ENCODE measurements at places on chromosomes 11 and 22. TPM values are rescaled to one million over a fixed set of nuclear protein-coding genes. Genes with fewer than 3 reads are reported as not detected.

- DNase-seq, result no peak
Measured at GRCh38 chr11:93520726-93521509, 22.3 kb downstream of the SMCO4 start.

- DNase-seq, result no peak
Measured at GRCh38 chr22:46758867-46759290, 3.6 kb upstream of the TBC1D22A start.

DNA sequence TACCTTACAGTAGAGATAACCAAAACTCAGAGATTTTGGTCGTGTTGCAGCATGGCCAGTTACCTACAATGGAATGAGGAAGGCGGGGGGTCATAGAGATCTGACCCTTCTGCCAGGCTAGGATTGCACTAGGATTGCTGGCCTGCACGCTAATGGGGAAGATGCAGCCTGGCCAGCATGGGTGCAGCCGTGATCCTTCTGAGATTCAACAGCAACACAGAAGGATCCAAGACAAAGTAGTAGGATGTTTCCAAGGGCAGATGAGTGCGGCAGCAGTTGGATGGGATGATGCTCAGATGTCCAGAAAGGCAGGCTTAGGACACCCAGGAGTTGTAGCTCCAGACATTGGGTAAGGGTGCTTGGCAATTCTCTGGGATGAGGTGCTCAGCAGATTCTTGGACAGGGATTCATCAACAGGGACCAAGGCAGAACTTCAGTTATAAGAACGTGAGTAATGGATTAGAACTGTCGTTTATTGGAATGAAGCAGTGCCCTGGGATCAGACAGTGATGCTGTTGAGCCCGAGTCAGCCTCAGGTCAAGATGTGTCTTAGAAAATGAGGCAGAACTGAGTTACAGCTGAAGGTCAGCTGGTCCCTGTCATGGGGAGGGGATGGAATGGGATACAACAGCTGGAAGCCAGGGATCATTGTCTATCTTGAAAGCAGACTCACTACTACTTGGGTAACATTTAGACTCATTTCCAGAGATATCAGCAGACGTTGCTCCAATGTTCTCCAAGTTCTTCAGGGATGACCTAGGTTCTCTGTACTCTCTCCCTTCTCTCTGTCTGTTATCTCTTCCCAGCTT is 71.0 kb downstream of the PARVA start:
- DNase-seq, result no peak

The ANO3 gene
- polyA plus RNA-seq, result 3.8 TPM

Measured in spinal cord (tissue), 10 donors.